Caudate nucleus (tissue), 63 donors: ENCODE measurements at places on chromosomes 6 and 20.

DNA sequence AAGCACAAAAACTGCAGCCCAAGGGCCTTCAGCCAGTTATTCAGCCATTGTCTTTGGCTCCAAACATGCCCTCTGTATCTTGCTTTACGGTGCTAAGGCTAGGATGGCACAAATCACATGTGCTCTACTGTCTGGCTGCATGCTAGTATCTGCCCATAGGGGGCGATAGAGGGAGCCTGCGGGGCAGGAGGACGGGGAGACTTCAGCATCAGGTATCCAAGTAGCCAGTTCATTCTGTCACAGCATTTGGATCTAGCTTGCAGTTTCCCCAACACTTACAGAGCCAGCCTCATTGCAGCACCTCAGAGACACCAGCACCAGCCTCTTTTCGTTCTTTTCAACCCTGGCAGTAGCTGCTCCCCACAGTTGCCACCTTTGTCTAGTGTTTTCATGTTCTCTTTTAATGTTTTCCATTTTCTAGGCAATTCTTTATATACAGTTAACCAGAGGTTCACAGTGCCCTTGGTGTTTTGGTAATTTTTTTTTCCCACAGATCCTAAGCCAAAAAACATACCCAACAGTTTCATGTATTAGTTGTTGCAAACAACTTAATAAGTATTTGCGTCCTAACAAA, 705.9 kb downstream of the PTPRT start:
- DNase-seq: no peak

GRCh38 chr20:38152621-38153221, 12.3 kb downstream of the TGM2 start:
- DNase-seq: no peak

DNA sequence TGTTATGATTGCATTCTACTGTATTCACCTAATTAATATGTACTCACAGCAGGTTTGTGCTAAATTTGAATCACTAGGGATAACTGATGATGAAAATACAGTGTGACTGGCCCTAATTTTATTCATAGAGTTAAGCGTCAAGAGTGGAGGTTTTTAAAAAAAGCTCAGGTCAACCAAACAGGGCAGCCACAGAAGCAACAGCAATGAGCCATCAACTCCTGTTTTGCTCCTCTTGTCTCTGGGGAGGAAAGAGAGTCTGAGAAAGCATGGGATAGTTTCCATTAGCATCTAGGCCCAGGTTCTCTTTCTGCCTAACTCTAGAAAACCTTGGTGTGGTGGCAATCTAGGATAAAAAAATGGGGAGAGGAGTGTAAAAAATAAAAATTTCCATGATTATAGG, 122.1 kb downstream of the OGFRL1 start:
- DNase-seq: no peak

GRCh38 chr6:24848461-24848860, 49.7 kb upstream of the ARMH2 start:
- DNase-seq: no peak

DNA sequence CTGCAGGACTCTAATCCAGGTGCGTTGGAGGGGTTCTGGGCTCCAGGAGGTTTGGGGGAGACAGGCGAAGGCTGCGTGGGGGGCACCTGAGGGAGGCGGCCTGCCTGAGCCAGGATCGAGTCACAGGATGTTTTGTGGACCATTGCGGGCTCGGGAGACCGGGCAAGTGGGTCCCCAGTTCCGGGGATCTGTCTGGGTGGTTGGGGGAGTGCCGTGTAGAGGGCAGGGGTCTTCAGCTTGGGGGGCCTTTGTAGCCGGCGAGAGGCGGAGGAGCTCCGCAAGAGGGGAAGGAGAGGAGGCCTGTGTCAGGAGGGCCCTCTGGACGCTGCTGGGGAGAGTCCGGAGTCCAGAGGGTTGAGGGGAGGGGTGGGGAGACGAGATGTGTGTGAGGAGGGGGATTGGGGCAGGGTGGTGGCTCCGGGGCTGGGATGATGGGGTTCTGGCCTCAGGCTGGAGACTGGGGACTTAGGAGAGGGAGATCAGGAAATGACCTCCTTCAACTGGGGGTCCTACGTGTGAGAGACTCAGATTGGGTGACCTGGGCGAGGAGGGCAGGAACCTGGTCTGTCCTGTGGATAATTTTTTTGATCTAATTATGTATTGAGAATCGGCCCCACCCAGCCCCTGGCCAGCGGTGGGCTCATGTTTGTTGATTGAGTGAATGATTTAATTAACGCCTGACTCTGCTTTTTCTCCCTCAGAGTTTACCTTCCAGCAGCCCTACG, 505 bp downstream of the SNAI1 start:
- DNase-seq: no peak

- DNase-seq: no peak
These were observed 18.3 kb downstream of the LRRC1 start for GRCh38 chr6:53813096-53813495.

DNA sequence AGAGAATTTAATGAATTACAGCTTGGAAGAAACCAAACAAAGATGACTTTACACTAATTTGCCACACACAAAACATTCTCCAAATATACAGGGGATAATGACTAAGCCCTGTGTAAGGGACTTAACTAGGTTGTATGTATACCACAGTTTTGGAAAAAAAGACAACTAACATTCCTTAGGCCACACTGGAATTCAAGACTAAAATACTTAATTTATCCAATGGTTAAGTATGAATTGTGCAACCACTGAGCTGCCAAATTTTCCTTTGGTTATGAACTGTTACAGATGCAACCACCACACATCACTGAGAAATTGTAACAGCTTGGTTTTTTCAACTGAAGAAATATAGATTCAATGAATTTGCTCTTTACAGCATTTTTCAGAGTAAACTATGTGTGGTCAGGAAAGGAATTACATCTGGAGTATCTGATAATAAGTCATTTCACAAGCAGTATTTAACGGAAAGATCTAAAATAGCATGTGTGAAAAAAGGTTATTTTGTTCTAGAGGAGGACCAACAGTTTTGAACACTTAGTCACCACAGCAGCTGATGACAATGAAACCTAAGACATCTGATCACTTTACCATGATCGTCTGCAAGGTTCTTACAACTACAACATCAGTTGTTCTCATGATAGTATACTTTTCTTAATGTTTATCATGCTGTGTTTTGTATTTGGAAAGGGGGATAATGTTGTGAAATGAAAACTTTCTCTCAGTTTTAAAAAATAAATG, 318.8 kb downstream of the BCKDHB start:
- DNase-seq: no peak

- no peak for DNase-seq
These were observed 229.8 kb downstream of the ZMYND8 start for GRCh38 chr20:47126709-47127108.

DNA sequence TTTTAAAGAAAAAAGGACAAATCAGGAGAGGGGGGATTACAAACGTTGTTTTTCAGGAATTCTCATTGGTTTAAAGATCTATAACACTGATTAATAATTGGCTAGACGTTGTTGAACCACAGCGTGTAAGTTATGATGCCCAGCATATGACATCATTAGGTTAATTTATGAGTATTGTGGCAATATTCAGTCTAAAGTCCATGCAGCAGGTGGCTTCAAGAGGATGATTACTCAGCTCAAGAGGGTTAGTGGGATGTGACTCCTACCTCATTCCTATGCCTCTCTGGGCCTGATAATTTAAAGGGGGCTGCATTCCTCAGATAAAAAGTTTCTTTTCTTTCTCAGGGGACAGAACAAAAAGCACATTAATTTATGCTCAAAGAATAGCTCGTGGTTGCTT, 1309.0 kb downstream of the EPHA7 start:
- no peak for DNase-seq

- no peak for DNase-seq
These were observed 71.0 kb upstream of the CD83 start for GRCh38 chr6:14046476-14047068.

DNA sequence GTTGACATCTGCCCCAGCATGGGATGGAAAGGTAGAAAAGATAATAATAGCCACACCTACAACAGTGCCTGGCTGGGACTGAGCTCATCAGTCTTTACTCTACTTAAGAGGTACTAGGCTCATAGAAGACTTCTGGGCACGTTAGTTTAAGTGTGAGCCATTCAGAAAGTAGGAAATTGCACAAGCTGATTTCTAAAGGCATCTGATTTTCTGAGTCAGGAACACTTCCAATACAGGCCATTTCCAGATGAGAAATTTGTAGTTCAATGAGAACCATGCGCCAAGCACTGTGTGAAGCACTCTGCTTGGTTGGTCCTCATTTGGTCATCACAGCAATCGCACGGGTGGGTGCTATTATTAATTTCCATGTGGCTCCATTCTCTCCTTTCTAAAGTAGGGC, 42.3 kb downstream of the MOCS1 start:
- no peak for DNase-seq

GRCh38 chr20:2254333-2254732, 41.5 kb upstream of the TGM3 start:
- DNase-seq: no peak

GRCh38 chr6:158087224-158087867, 80.7 kb downstream of the SERAC1 start:
- no peak for DNase-seq

DNA sequence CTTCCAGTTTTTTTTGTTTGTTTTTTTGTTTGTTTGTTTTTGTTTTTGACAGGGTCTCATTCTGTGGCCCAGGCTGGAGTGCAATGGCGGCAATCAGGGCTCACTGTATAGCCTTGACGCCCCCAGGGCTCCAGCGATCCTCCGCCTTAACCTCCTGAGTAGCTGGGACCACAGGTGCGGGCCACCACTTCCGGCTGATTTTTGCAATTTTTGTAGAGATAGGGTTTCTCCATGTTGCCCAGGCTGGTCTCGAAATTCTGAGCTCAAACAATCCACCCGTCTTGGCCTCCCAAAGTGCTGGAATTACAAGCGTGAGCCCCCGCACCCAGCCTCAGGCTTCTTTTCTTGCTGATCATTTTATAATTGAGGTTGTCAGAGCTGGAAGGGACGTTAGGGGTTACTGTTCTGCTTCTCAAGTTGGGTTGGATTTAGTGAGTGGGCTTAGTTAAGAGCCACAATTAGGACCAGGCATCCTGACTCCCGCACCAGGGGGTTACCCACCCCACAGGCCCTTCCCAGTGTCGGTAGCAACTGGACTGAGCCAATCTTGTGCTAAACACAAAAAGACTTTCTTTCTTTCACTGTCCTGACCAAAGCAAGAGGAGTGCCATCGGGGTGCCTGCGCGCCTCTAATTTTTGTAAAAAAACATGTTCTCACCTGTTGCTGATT, 13.1 kb upstream of the ZSCAN9 start:
- no peak for DNase-seq
